ENCODE measurements at places on chromosomes 16 and 17.
A peak's percentile ranks its signal among the peaks of the same experiment; 100 is the strongest.

DNA sequence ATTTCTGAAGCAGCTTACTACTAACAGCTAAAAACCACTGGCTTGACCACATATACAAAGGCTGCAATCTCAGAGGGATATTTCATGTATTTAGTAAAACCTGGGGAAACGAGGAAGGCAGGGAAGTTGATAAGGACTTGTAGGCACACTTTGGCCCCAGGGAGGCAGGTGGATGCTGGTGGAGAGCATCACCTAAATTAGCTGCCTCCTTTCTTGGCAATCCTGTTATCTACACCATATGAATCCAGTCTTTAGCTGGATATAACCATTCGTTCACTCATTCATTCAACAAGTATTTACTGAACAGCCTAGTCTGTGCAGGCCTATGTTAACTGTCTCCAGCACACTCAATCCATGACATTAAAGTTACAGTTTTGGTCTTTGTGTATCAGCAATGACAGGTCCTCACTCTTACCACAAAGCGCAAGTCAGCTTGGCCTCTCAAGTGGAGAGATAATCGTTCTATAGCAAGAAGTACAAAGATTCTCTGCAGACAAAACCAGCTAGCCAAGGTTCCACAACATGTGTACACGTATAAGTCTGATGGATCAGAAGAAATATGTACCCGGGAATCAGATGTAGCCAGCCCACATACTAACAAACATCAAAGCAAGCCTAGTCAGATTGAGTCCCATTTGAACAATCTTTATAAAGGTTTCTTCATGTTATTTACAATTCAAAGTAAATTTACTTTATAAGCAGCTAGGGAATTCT, 10.8 kb downstream of the MRPS23 start:
- DNase-seq: no peak

GRCh38 chr17:56440419-56440818, 153.1 kb upstream of the NOG start:
- peak; percentile 25 for DNase-seq

DNA sequence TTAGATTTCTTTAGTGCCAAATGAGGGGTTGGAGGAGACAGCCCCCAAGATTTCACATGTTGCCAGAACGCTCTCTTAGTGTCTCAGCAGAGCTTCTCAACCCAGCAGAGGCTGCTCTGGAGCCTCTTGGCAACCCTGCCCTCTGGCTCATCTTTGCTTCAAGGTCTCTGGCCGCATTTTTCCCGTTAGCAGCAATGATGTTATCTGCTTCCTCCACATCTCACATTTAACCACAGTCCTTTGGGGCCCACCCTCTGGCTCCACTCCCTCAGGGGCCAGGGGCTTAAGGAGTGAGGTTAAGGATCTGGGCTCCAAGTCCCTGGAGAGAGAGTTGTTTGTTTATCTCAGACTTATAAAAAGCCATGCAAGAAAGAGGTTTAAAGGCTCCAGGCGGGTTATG, 3.3 kb upstream of the XYLT1 start:
- no peak for DNase-seq

GRCh38 chr17:46097497-46097896, 95.7 kb downstream of the KANSL1 start:
- DNase-seq: no peak

DNA sequence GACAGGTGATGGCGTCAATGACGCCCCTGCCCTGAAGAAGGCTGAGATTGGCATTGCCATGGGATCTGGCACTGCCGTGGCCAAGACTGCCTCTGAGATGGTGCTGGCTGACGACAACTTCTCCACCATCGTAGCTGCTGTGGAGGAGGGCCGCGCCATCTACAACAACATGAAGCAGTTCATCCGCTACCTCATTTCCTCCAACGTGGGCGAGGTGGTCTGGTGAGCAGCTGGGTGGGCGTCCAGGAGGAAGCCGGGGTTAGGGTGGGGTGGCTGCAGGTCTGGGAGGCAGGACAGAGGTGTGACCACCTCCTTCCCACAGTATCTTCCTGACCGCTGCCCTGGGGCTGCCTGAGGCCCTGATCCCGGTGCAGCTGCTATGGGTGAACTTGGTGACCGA, 23.2 kb downstream of the RABEP2 start:
- no peak for DNase-seq

- DNase-seq: no peak
These were observed 197.1 kb upstream of the TBX2 start for GRCh38 chr17:61202564-61202963.

- peak; percentile 34 for DNase-seq
These were observed 671 bp downstream of the DGKE start for GRCh38 chr17:56834380-56835263.

- DNase-seq: no peak
These were observed 361.7 kb upstream of the TNRC6C start for GRCh38 chr17:77596491-77597417.

DNA sequence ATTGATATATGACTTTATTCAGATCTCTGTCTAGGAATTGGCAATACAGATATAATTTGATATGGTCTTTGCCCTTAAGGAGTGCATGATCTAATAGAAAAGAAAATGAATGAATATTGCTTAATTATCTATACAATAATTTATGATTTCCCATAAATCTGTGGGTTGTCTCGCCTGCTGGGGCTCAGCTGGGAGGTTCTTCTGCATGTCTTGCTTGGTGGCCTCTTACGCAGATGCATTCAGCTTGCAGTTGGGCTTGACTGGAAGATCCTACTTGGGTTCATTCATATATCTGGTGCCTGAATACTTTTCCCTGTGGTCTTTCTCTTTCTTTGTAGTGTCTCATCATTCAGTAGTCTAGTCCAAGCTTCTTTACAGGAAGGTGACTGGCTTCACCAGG, 34.0 kb upstream of the GOT2 start:
- no peak for DNase-seq

GRCh38 chr17:7881276-7882054, 7.1 kb upstream of the CHD3 start:
- no peak for DNase-seq

DNA sequence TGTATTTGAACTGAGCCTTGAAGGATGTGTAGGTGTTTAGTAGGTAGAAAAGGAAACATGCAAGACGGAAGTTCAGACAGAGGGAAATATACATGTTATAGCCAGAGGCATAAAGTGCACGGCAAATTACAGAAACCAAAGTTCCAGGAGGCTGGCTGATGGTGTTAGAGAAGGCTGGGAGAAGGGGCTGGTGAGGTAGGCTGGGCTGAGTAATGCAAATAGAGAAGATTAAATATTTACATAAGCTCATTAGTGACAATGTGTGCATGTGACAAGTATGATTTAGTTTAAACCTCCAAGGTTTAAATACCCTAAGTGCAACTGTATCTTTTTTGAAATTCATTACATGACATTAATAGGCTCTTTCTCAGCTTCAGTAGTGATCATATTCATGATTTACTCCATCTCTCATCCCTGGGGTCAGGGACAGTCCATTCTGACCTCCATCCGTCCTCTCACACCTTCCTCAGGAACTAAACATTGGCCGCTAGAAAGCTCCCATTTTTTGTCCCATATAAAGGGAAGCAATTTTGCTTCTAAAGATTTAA, 399.8 kb upstream of the SALL1 start:
- DNase-seq: no peak

DNA sequence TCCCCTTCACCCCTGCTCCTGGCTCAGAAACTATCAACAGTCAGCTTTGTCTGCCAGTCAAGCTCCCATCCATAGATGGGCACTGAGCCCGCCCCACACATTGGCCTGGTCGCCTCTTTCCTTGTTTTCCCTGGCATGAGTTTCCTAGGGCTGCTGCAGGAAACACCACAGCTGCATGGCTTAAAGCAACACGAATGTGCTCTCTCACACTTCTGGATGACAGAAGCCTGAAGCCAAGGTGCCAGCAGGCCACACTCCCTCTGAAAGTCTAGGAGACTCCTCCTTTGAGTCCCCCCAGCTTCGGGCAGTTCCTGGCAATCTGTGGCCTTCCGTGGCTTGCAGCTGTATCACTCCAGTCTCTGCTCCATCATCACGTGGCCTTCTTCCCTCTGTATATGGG, 69.9 kb downstream of the TBC1D16 start:
- no peak for DNase-seq

DNA sequence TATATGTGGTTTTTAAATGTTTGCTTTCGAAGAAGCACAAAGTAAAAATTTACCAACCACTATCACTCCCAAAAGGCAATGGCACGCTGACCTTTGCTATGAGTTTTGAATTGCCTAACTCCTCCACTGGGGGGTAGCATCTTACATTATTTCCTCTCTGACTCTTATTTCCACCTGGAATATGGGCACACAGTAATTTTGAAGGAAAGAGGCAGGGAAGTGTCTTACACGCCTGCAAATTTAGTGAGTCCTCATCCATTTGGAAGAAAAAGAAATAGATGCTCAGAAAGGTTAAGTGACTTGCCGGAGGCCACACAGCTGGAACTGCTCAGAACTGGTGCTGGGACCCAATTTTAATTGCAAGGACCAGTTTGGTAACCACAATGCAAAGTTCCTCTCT, 29.9 kb upstream of the IRX6 start:
- DNase-seq: no peak

- DNase-seq: no peak
These were observed 97.5 kb downstream of the CYLD start for GRCh38 chr16:50839356-50839755.

- DNase-seq: no peak
These were observed 11.6 kb downstream of the EFCAB13 start for GRCh38 chr17:47335101-47335936.

- DNase-seq: no peak
These were observed 110.6 kb downstream of the VPS53 start for GRCh38 chr17:604115-604450.

DNA sequence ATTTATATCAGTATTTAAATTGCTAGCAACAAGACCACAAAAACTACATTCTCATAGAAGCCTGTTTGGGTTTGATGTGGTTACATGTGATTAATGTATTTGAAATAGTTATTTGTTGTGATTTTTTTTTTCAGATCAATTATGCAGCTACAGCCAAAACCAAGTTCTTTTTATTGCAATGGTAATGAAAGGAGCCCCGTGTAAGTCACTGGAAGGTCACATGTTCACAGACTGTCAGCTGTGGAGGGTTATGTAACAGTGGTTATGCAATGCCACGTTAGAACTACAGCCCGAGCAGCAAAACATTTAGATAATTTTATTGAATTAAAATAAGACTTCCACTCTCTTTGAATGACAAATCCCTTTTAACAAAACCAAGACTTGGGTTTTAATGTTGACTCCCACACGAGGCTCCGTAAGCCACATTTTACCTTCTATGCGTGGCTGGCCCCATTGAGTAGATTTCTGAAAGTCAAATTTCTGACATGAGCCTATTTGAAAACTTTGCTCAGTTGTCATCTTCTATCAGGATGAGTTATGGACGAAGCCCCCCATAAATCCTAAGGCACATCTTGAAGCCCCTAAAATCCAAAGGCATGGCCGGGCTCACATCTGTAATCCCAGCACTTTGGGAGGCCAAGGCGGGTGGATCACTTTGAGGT, 41.8 kb upstream of the SEC14L1 start:
- peak; percentile 47 for DNase-seq

DNA sequence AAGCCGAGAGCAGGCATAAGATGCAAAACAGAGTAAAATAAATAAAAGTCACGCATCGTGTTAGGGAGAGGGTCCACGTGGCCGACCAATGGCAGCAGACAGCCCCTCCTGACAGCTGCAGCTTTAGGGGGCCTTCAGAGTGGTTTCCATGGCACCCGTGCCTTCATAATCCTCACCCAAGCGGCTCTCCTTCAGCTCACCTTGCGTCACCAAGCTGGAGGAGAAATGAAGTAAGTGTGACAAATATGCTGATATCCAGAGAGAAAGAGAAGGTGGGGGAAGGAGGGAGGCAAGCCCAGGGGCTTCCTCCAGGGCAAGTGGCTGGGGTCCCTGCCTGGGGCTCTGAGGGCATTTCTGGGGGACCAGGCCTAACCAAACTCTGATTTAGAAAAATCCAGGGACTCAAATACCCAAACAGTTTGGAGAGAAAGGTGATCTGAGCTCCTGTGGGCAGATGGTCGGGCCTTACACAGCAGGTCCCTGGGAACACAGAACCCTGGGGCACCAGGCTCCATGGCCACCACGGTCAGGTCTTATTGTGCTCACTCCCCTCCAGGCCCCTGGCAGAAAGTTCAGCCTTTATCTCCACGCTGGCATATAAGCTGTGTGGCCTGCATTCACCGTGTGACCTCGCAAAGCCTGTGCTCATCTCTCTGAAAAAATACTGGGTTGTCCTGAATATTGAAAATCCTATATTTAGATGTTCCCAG, 80.7 kb upstream of the TNRC6C start:
- no peak for DNase-seq

DNA sequence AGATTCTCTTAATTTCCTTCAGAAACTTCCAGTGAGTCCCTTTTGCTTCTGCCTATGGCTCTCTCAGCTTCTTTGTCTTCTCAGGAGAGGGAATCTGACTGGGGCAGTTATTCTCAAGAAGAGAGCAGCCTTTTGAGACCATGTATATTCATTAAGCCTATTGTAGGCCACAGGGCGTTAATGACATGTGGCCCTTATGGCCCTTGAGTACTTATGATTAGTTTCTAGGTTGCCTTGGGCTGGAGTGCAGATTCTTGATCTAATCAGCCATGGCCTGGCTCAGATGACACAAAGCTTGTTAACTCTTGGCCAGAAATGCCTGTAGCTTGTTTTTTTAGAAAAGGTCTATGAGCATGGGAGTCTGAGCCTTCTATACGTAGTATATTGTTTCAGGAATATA, 17.4 kb downstream of the MFSD11 start:
- no peak for DNase-seq

DNA sequence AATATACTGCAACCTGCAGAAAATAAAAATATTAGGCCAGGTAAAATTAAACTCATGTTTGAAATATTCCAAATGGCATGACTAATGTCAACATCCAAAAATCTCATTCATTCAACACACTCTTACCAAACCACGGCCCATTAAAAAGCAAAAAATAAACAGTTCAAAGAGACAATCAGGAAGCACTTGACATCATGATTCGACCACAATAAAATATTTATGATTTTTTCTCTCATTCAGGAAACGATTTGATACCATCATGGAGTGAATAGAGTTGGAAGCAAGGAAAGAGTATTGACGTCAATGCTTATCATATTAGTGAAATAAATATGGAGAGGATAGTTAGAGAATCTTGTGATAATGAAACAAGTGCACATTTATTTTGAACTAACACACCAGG, 354.1 kb downstream of the KCNJ2 start:
- no peak for DNase-seq

DNA sequence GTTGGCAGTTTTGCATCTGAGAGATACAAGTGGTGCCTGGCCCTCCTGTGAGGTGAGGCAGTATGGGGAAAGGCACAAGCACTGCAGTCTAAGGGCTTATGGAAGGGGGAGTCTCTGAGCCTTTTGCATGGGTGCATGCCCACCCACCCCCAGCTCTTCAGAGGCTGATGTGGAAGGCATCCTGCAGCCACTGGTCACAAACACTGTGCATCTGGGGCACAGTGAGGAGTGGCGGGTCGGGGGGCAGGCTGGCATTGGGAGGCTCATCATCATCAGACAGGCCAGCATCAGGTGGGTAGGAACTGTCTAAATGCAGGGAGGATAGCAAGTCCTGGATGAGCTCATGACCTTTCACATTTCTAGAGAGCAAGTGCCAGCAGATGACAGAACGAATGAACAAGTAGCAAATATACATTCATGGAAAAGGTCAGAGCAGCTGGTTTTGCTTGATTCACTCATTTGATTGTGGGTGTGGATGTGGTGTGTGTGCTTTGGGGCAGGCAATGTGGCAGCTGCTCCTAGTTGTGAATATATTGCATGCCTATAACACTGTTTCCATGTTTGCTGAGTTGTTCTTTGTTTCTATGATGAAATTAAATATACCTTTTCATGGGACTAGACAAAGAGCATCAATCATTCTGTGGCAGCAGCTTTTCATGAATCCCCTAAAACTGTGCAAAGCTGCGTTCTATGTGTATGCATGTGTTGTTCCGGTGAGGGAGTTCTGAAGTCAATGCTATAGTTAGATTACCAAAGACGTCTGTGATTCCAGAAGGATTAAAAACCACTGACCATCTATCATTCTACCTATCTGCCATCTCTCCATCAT, 29.2 kb downstream of the TRIM25 start:
- no peak for DNase-seq

Data from AG08396 (cell line).